Activated CD4-positive, alpha-beta T cell treated with anti-CD3 and anti-CD28 coated beads, Interleukin-2, amount 10 ng/mL, durations not matched to agents 7 days and 5 days (primary cell): ENCODE measurements at places on chromosomes 2 and 18.

- no peaks in the 10 kb centered on the region for H3K27me3 ChIP-seq
- H3K27ac ChIP-seq: peak overlapping the region; percentile 92
- H3K4me3 ChIP-seq: peak overlapping the region; percentile 72
These were observed 17.2 kb downstream of the PCBP1 start for GRCh38 chr2:70104231-70105111.

GRCh38 chr2:191678437-191679100, 633 bp downstream of the NABP1 start:
- H3K4me1 ChIP-seq: peaks cover 64% of the 10 kb centered on the region
- DNase-seq: peak; percentile 56
- H3K4me3 ChIP-seq: peak overlapping the region; percentile 99
- H3K27ac ChIP-seq: peak overlapping the region; percentile 100

GRCh38 chr2:120598416-120598815, 137.3 kb upstream of the GLI2 start:
- DNase-seq: no peak
- no peaks in the 10 kb centered on the region for H3K27me3 ChIP-seq
- H3K4me3 ChIP-seq: no peak overlapping the region
- H3K27ac ChIP-seq: no peak overlapping the region
- H3K4me1 ChIP-seq: no peaks in the 10 kb centered on the region

- no peak overlapping the region for H3K27ac ChIP-seq
- H3K4me3 ChIP-seq: no peak overlapping the region
- no peaks in the 10 kb centered on the region for H3K4me1 ChIP-seq
- DNase-seq: no peak
- H3K36me3 ChIP-seq: no peaks in the 10 kb centered on the region
These were observed 138.2 kb downstream of the VAPA start for GRCh38 chr18:10051877-10052631.

GRCh38 chr18:67650686-67651385, 134.3 kb upstream of the DSEL start:
- H3K27ac ChIP-seq: no peak overlapping the region
- no peaks in the 10 kb centered on the region for H3K4me1 ChIP-seq
- no peak overlapping the region for H3K4me3 ChIP-seq
- no peaks in the 10 kb centered on the region for H3K36me3 ChIP-seq
- H3K27me3 ChIP-seq: no peaks in the 10 kb centered on the region

GRCh38 chr2:237889811-237890210, 30.4 kb downstream of the RAMP1 start:
- no peaks in the 10 kb centered on the region for H3K36me3 ChIP-seq
- no peak for DNase-seq
- H3K4me3 ChIP-seq: no peak overlapping the region
- peaks cover 2% of the 10 kb centered on the region for H3K27me3 ChIP-seq

- no peaks in the 10 kb centered on the region for H3K36me3 ChIP-seq
- H3K4me3 ChIP-seq: no peak overlapping the region
- H3K27ac ChIP-seq: no peak overlapping the region
- no peaks in the 10 kb centered on the region for H3K27me3 ChIP-seq
- no peak for DNase-seq
These were observed 643.4 kb upstream of the CDH2 start for GRCh38 chr18:28820353-28820752.

GRCh38 chr18:9444549-9444948, 30.8 kb upstream of the RALBP1 start:
- H3K27ac ChIP-seq: no peak overlapping the region
- H3K36me3 ChIP-seq: no peaks in the 10 kb centered on the region
- DNase-seq: no peak
- no peaks in the 10 kb centered on the region for H3K4me1 ChIP-seq
- no peak overlapping the region for H3K4me3 ChIP-seq
- H3K27me3 ChIP-seq: peaks cover 7% of the 10 kb centered on the region

DNA sequence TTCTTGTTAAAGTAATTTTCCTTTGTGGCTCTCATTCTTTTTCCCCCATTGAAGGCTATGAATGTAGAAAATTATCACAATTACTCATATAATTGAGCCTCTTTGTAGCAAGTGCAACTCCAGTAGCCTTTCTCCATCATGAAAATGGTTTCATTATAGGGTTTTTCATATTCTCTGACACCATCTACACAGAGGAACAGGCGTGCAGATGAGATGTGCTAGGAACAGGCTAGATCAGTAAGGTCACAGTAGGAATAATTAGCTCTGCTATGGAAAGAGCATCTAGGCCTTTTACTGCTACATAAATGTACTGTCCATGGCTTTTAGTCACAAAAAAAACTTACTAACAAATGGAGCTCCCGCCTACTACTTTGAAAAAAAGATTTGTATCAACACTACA, 12.6 kb upstream of the DLX1 start:
- H3K4me3 ChIP-seq: no peak overlapping the region
- peaks cover 18% of the 10 kb centered on the region for H3K27me3 ChIP-seq
- no peak for DNase-seq

- peaks cover 4% of the 10 kb centered on the region for H3K4me1 ChIP-seq
- peaks cover 10% of the 10 kb centered on the region for H3K27me3 ChIP-seq
- no peak for DNase-seq
- no peak overlapping the region for H3K27ac ChIP-seq
These were observed 190.7 kb downstream of the INSIG2 start for GRCh38 chr2:118279005-118279404.

DNA sequence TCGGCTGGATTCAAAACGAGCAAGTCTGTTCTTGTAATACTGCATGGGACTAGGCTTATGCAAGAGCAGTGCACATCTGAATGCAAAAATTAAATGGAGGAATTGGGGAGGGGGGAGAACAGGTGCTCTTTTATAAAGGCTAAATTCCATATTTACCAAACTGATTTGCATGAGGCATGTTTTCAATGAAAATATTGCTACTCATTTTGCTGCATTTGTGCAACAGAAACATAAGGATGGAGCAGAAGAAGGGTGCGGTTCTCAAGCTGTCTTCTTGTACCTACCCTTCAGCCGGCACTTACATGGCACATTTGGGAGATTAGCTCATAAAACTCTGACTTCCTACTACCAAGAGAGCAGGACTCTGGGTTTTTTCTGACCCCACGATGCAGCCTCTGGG, 256.4 kb downstream of the CDCA7 start:
- no peak overlapping the region for H3K4me3 ChIP-seq
- no peaks in the 10 kb centered on the region for H3K4me1 ChIP-seq
- no peak for DNase-seq
- H3K36me3 ChIP-seq: no peaks in the 10 kb centered on the region
- H3K27me3 ChIP-seq: peaks cover 25% of the 10 kb centered on the region

DNA sequence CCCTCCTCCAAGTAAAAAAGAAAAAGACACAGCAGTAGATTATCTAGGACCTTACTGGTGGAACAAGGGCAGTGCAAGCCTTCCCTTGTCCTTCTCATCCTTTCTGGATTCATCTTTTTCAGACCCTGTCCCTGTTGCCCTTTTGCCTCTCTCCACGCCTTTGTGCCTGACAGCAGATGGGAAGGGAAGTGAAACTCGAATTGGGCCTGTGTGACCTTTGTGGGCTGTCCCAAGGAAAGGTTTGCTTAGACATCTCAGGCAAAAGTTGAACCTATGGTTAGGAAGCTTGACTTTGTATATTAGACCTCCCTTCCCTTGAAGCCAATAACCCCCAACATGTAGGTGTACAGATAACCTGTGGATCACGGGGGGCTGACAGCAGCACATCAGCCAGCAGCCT, 185.3 kb downstream of the PRKCE start:
- peaks cover 30% of the 10 kb centered on the region for H3K4me1 ChIP-seq
- H3K4me3 ChIP-seq: no peak overlapping the region
- H3K27me3 ChIP-seq: no peaks in the 10 kb centered on the region
- no peaks in the 10 kb centered on the region for H3K36me3 ChIP-seq

GRCh38 chr2:62641410-62641843, 64.1 kb upstream of the EHBP1 start:
- no peak for DNase-seq
- H3K27ac ChIP-seq: no peak overlapping the region
- no peaks in the 10 kb centered on the region for H3K36me3 ChIP-seq
- no peak overlapping the region for H3K4me3 ChIP-seq
- peaks cover 8% of the 10 kb centered on the region for H3K27me3 ChIP-seq

DNA sequence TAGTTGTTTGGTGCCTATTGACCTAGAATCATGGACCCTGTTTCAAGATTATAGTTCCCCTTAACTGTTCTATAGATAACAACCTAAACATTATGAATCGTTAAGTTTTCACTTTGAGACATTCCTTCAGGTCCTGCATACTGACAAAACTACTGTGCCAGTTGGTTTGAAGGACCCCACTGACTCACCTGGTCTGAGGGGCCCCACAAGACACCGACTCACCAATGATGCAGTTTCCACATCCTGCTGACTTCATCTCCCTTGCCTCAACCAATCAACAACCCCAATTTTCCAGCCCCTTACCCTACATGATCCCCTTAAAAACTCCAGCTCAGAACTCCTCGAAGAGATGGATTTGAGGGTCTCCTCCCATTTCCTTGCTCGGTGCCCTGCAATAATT, 89.6 kb upstream of the CCDC141 start:
- H3K36me3 ChIP-seq: peaks cover 2% of the 10 kb centered on the region
- no peaks in the 10 kb centered on the region for H3K27me3 ChIP-seq
- H3K4me1 ChIP-seq: no peaks in the 10 kb centered on the region
- no peak overlapping the region for H3K27ac ChIP-seq
- DNase-seq: no peak

- H3K27ac ChIP-seq: no peak overlapping the region
- no peak for DNase-seq
- no peaks in the 10 kb centered on the region for H3K4me1 ChIP-seq
- no peaks in the 10 kb centered on the region for H3K36me3 ChIP-seq
These were observed 990.2 kb downstream of the TSN start for GRCh38 chr2:122745603-122746002.

DNA sequence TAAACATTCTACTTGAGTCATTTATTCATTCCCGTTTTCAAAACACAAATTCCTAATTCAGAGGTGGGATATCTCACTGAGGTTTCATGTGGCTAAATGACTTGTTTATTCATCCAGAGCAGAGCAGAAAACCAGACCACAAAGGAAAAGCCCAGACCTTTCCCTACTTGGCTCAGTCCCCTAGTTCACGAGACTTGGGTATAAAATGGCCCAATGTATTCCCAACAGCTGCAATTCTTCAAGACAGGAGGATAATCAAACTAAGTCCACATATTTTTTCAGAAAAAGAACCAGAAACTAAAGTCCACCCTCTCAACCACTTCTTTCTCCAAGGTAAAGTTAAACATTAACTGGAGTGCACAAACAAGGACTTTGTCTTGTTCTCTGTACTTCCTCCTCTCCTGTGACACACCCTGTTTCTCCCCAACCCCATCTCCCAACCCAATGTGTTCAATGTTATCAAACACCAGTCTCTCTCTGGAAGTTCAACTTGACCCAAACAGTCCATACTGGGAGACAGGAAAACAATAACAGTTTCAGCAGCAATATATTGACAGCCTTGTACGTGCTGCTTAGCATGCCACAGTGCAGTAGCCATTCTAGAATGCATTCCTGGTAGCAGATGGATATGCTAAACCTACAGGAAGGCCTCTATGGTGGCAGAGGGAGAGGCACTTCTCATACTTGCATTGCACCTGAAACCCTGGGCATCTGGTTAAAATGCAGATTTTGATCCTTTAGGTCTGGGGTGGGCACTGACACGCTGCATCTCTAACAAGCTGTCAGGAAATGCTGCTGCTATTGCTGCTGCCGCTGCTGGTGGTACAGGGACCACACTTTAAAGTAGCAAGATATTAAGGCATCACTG, 110.7 kb downstream of the INO80D start:
- H3K36me3 ChIP-seq: no peaks in the 10 kb centered on the region
- H3K27ac ChIP-seq: no peak overlapping the region
- no peak overlapping the region for H3K4me3 ChIP-seq
- peaks cover 5% of the 10 kb centered on the region for H3K27me3 ChIP-seq
- no peaks in the 10 kb centered on the region for H3K4me1 ChIP-seq

DNA sequence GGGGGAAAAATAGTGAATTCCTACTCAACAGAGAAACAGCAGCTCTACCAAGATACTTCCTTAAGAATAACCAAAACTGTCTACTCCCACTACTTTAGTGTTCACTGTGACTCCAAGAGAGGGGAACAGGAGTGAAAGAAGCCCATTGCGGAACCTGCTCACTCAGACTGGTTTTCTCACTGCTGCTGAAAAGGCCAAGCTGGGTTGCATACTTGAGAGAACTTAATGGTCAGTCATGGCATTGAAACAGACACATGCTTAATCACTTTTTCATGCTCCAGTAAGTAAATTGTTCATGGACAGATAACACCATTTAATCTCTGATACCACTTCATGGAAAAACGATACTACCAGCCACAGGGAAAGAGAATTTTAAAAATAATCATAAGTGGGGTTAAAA, 35.7 kb upstream of the SLC8A1 start:
- DNase-seq: no peak
- H3K27me3 ChIP-seq: no peaks in the 10 kb centered on the region
- H3K27ac ChIP-seq: no peak overlapping the region
- peaks cover 11% of the 10 kb centered on the region for H3K4me1 ChIP-seq
- H3K36me3 ChIP-seq: no peaks in the 10 kb centered on the region
- H3K4me3 ChIP-seq: no peak overlapping the region

GRCh38 chr2:219308142-219309101, 779 bp downstream of the PTPRN start:
- H3K36me3 ChIP-seq: no peaks in the 10 kb centered on the region
- no peak overlapping the region for H3K27ac ChIP-seq
- H3K4me1 ChIP-seq: no peaks in the 10 kb centered on the region
- DNase-seq: peak; percentile 77

- no peaks in the 10 kb centered on the region for H3K27me3 ChIP-seq
- H3K27ac ChIP-seq: no peak overlapping the region
- H3K4me3 ChIP-seq: no peak overlapping the region
- H3K36me3 ChIP-seq: peaks cover 10% of the 10 kb centered on the region
- H3K4me1 ChIP-seq: peaks cover 5% of the 10 kb centered on the region
These were observed 23.8 kb upstream of the IL1R2 start for GRCh38 chr2:101967826-101968513.

GRCh38 chr2:201127570-201127969, 11.6 kb downstream of the CFLAR start:
- H3K27ac ChIP-seq: peak overlapping the region; percentile 96
- H3K4me1 ChIP-seq: peaks cover 90% of the 10 kb centered on the region
- peak; percentile 45 for DNase-seq
- peaks cover 57% of the 10 kb centered on the region for H3K36me3 ChIP-seq

DNA sequence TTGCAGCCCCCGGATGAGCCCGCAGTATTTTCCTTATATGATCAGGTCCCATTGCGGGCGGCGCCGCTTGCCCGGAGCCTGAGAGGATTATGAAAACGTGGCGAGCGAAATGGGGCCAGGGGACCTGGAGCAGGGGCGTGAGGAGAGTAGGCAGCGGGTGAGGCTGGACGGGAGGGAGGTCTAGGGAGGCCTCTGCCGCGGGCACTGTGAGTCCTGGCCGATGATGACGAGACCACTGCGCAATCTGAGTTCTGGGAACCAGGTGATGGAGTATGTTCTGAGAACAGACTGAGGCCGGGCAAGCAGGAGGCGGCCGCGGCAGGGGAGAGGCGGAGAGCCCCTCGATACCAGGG, 790 bp upstream of the ACAA2 start:
- peaks cover 64% of the 10 kb centered on the region for H3K4me1 ChIP-seq
- H3K27ac ChIP-seq: peak overlapping the region; percentile 99
- H3K36me3 ChIP-seq: peaks cover 59% of the 10 kb centered on the region
- DNase-seq: peak; percentile 61
- no peaks in the 10 kb centered on the region for H3K27me3 ChIP-seq

GRCh38 chr2:164896634-164897355, 55.2 kb upstream of the COBLL1 start:
- DNase-seq: peak; percentile 15
- no peaks in the 10 kb centered on the region for H3K36me3 ChIP-seq
- no peak overlapping the region for H3K27ac ChIP-seq
- no peak overlapping the region for H3K4me3 ChIP-seq
